ENCODE measurements at places on chromosomes 16 and 17.
A peak's percentile ranks its signal among the peaks of the same experiment; 100 is the strongest.

DNA sequence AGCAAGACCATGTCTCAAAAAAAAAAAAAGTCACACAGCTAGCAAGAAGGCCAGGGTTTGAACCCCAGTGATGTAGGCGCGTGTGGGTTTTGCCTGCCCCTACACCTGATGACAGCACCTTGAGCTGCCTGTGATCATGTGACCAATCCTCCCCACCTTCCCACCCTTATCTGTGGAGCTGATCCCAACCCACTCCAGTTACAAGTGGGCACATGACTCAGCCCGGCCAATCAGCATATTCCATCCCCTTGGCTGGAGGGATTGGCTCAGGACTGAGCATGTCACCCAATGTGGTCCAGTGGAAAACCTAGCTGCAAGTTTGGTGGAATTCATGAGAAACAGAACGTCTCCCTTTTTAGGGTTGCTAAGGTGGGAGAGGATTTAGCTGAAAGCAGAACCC lies 6.6 kb downstream of the TMEM114 start:
- no peak for DNase-seq

DNA sequence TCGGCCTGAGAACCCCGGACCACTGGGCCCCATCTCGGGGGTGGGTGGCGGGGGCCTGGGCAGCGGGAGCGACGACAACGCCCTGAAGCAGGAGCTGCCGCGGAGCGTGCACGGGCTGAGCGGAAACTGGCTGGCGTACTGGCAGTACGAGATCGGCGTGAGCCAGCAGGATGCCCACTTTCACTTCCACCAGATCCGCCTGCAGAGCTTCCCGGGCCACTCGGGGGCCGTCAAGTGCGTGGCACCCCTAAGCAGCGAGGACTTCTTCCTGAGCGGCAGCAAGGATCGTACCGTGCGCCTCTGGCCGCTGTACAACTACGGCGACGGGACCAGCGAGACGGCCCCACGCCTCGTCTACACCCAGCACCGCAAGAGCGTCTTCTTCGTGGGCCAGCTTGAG lies 8.9 kb upstream of the SERPINF2 start:
- DNase-seq = no peak

- no peak for DNase-seq
Measured at GRCh38 chr17:80971704-80972304, 19.8 kb upstream of the CHMP6 start.

GRCh38 chr16:3158510-3159314 lies 23.9 kb downstream of the ZNF213 start:
- peak; percentile 83 for DNase-seq

- DNase-seq = no peak
Measured at GRCh38 chr16:86946981-86947380, 368.6 kb downstream of the FOXL1 start.

- DNase-seq = peak; percentile 78
Measured at GRCh38 chr17:38881600-38882191, 11.8 kb downstream of the LASP1 start.

GRCh38 chr17:74779948-74780400 lies 3.8 kb upstream of the NAT9 start:
- DNase-seq = no peak

GRCh38 chr16:46730126-46730525 lies 18.0 kb downstream of the MYLK3 start:
- DNase-seq = no peak

- no peak for DNase-seq
Measured at GRCh38 chr16:24749310-24749709, 19.9 kb downstream of the TNRC6A start.

GRCh38 chr16:2086812-2087747 lies 39.3 kb downstream of the TSC2 start:
- no peak for DNase-seq
